AML-193 (cell line): ENCODE measurements at places on chromosomes 4 and X.

DNA sequence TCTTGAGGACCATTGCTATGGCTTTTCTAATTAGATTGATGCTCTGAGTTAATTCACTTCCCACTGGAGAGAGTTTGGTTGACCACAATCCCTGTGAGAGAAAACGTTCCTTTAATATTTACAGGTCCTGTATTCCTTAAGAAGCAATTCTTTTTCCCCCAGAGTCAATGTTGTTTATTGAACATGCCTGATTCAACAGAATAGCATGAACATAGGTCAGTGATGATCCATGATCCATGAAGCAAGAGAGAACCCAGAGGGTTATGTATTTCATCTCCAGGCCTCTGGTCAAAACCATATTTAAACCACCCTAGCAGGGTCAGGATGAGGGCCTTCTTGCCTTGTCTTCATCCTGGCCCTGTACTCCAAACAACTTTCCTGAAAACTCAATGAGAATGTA lies 39.4 kb upstream of the EFHC2 start:
- no peak for DNase-seq

DNA sequence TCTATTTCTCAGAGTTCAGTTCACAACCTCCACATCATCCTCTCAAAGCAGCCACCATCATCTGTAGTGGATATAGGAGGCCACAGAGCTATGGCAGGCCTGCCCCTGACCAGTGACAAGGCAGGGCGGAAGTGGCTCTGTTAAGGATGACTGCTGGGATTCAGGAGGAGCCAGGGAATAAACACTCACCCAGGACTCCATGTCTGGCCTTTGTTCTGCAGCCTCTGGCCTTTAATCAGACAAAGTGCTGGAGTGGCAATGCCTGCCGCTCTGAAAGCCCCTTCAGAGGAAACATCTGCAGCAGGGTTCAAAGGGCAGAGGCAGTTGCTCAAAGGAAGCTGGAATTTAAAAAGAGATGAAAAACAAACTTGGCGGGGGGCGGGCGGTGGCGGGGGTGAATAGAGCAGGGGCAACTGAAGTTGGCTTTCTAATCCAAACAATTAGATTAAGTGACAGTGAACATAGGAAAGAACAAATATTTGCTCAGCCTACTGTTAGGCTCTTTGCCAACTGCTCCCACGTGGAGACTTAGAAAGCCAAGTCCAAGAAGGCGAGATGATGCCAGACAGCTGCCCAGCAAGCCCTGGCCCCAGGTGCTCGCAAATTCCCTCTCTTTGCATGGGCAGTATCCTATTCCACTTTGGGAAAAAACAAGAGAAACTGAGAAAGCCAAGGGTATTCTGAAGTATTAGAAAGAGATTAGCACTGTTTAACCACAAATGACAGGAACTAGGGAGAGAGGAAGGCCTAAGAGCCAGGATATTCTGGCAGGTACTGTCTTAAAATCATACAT lies 5.5 kb downstream of the MPP1 start:
- DNase-seq = no peak

- no peak for DNase-seq
Measured at GRCh38 chr4:174672276-174672675, 150.0 kb upstream of the HPGD start.

DNA sequence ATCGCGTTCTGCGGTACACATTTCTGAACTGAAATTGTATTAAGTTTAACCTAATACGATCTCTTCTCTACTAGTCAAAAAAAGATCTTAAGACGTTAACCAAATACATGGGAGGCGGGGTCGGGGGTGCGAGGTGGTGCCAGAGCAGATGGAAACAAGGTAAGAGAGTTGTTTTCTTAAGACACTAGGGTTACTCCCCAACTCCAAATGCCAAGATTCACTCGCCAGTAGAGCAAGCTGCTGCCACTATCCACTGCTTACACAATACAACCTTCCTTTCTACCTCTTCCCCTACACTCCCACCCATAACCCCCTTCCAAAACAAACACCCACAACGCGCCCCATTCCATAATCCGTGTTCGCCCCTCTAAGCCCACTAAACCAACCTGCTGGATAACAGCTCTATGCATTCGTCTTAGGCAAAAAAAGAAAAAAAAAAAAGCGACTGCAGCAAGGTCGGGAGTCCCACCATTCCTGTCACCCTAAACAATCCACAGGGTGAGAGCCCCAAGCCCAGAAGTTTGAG lies 1.3 kb downstream of the LCORL start:
- no peak for DNase-seq

DNA sequence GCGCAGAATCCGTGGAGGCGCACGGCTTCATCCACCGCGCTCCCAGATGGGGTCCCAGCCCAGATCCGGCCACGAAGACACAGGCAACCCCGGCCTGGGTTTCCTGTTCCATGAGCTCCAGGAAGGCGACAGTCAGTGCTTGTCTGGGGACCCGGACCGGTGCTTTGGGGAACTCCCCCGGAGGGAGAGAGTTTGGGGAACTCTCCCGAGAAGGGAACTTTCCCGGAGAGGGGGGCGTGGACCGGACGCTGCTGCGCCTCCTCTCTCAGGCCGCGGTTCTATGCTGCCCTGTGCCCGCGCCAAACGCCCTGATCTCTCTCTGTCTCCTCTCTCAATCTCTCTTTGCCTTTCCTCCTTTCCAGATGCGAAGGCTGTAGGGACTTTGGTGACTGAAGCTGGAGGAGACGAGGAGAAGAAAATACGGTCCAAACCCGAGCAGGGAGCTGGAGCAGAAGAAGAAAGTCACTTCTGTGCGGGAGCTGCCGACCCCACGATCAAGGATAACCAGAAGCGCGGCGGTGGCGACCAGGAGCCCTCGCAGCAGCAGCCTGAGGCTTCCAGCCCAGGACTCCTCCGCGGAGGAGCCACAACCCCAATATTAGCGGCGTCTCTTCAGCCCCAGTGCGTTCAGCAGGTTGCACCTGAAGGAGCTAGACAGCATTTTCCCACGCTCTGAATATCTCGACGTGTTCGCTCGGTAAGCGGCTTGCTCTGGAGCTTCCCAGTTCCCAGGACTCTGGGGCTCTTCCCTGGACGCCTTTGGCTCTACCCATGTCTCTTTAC lies 47.6 kb upstream of the NKAP start:
- DNase-seq = no peak

DNA sequence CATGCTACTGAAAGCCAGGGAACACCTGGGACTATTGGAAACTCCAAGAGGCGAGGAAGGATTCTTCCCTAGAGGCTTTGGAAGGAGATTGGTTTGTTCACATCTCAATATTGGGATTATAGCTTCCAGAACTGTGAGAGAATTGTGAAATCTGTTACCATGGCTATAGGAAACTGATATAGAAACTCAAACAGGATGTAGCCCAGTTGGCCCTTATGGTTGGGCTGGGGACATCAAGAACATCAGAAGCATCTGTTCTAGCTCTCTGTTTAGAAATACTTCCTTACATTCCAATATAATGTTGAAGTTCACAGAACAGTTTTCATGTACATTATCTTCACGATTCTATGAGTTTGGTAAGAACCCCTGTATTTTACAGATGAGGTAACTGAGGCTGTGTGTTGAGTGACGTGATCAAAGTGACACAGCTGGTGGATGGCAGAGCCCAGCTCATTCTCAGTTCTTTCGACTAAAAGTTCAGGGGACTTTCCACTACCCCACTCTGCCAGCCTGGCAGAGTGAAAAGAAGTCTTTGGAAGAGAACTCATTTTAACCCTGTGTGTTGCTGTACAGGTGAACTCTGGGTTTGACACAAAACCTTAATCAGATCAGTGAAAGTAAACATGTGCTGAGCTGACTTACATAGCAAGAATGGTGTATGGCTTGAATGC lies 183.0 kb downstream of the GBA3 start:
- no peak for DNase-seq

DNA sequence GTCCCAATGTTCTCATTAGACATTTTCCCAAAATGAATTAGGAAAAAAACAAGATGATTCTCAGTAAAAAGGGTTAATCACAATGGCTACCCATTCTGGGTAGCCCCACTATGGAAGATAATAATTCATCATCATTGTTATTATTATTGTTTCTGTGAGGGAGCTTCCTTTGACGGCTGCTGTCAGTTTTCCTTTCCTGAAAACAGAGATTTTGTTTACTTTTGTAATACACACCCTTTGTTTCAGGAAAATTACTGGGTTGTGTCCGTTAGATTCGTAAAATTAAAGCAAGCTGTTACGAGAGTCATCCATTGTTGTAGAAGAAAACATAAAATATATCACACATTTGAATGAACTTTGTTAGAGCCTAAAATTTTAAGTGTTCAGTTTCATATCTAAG lies 192.9 kb upstream of the ANKRD50 start:
- no peak for DNase-seq

- DNase-seq = no peak
Measured at GRCh38 chr4:121146530-121146929, 17.6 kb downstream of the TNIP3 start.

DNA sequence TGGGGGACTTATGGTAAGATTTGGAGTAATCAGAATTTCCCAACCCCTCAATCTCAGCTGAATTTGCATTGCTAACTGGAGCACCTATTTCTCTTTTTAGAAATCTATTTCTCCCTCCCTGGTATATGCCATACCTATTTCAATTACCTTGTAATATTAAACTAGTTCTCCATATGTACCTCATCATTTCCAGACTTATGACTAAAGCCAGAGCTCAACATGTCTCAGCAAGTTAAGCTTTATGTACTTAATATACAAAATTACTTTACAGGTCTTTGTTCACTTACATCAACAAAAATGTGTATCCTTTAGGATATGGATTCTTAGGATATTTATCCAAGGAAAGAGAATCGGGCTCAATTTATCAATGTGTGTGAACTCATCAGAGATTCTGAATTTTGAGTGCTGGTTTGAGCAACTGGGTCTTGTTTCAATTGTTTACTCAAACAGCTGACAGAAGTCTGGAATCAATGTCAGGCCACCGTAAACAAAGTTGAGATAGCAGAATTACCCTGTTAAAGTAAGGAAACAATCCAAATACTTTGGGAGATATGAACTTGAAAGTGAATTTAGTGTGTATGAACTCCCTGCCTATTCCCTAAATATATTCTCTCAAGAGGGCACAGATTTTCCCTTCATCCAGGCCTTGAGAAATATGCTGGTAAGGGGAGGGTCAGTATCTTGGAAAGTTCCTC lies 199.6 kb downstream of the VEGFC start:
- DNase-seq = no peak
